CD4-positive, alpha-beta T cell (primary cell): ENCODE measurements at places on chromosomes 11 and 22.
A peak's percentile ranks its signal among the peaks of the same experiment; 100 is the strongest.

GRCh38 chr11:13003736-13004493, 5.2 kb upstream of the RASSF10 start:
- DNase-seq = no peak

- no peak for DNase-seq
These were observed 671 bp upstream of the PICALM start for GRCh38 chr11:86069408-86070101.

DNA sequence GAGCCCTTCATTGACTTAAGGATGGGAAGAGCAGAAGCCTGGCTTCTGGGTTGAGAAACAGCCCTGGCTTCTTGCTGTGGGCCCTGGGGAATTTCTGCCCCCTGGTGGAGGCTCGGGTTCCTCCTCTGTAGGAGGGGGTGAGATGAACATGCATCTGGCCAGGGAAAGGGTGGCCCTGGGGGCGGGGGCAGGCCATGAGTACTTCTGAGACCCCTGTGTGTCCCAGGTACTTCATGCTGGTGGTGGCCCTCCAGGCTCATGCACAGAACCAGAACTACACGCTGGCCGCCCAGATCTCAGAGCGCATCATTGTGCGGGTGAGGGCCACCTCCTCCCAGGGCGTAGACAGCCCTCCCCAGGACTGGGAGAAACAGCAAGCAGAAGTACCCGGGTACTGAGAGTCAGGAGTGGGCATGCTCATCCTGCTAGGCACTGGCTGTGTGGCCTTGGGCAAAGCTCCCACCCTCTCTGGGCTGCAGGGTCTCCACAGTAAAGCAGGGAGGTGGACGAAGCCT, 15.8 kb downstream of the TMEM258 start:
- peak; percentile 39 for DNase-seq

- DNase-seq = no peak
These were observed 76.1 kb upstream of the LIN7C start for GRCh38 chr11:27582621-27583020.

GRCh38 chr11:114180301-114181055, 115.7 kb upstream of the NNMT start:
- no peak for DNase-seq

DNA sequence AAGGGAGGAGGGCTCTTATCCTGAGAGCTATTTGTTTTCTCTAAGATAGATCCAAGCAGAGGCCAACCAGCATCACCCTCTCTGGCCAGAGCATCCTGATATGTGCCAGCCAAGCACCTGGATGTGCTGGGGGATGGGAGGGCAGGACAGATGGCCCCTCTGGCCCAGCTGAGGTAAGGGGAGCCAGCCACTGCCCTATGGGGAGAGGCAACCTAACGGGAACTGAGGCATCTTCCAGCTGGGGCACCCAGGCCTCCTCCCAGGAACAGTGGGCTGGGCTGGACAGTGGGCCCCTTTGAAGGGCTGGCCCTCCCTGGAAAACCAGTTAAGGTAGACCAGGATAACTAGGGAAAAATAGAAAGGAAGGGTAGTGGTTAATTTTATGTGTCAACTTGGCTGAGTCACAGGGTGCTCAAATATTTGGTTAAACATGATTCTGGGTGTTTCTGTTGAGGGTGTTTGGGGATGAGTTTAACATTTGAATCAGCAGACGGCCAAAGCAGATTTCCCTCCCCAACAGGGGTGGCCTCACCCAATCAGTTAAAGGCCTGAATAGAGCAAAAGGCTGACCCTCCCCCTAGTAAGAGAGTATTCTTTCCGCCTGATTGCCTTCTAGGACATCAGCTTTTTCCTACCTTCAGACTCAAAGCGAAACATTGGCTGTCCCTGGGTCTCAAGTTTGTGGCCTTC, 595.1 kb downstream of the BUD13 start:
- DNase-seq = no peak

DNA sequence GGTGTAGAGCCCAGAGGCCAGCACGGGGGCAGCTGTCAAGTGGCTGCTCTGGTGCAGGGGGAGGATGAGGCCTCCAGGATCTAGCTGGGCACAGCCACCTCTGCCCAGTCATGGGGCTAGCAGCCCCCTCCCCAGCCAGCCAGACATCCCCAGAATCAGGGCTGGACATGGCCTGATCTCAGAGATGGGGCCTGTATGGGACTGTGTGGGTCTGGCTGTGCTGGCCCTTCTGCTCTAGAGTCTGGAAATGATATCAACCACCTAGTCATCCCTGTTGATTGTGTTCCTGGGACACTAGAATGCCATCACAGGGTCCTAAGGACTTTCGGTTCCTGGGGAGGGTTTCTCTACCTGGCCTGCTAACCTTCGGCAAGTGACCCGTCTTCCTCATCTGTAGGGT, 2.8 kb downstream of the FLRT1 start:
- no peak for DNase-seq

DNA sequence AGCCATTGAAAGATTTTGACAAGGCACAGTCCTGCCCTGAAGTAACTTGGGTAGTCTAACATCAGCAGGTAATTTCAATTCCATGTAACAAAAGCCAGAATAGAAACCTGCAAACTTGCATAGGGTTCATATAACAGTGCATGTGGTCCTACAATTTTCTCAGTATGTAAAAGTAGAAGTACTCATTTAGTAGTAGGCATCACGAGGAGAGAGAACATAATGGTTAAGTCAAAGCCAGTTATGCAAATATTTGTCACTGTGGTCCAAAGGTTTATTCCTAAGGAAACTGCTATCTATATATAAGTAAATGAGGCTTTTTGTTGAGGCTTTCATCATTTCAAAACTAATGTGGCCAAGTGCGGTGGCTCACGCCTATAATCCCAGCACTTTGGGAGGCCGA, 10.1 kb downstream of the ATP5MG start:
- no peak for DNase-seq

GRCh38 chr22:32622004-32622743, 147.6 kb downstream of the FBXO7 start:
- no peak for DNase-seq

DNA sequence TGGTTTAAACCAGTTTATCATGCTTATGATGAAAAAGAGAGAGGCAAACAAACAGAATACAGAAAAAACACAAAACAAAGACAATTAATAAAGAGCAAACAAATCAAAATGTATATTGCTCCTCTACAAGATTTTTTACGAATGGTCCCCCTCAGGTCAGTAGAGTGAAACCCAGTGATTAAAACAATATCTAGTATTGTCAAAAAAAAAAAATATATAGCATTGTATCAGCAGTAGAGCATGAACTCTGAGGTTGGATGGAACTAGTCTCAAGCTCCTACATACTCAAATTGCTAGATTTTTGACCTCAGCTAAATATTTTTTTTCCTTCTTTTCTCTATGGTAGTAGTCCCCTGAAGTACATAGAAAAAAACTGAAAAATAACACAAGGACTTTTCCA, 290.3 kb upstream of the LUZP2 start:
- DNase-seq = no peak

GRCh38 chr11:135008001-135008405, 596.0 kb upstream of the B3GAT1 start:
- no peak for DNase-seq
